ENCODE measurements at places on chromosomes 2 and 18.

GRCh38 chr2:189372688-189373257 lies 68.5 kb upstream of the WDR75 start:
- no peak for DNase-seq

- no peak for DNase-seq
Observed at GRCh38 chr2:65671670-65672242, 239.4 kb upstream of the SPRED2 start.

- DNase-seq: no peak
Observed at GRCh38 chr2:199443589-199444130, 14.1 kb downstream of the SATB2 start.

DNA sequence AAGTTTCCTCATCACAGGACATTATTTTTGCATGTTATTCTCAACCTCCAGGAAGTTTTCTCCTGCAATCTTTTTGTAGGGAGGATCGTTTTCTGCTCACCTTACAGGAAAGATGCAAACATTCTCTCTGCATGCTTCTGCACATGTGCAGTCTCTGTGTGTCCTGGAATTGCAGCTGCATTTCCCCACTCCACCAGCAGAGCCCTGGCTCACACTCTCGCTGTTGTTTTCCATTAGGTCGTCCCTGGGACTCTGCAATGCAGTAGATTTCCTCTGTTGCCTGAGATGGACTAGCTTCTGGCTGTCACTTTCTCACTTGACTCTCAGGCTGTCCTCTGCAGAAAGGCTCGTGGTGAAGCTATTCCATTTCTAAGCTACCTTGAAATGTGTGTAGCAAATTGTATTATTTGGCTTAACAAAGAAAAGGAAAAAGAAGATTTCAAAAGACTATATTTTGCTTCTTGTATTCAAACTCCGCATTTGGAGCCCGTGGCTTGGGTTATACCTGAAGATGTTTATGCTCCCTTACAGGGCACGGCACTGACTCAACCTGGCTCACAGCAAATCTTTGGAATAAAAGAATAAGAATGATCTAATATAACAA lies 346.7 kb downstream of the RAD51AP2 start:
- no peak for DNase-seq

GRCh38 chr2:226703514-226703913 lies 96.1 kb downstream of the IRS1 start:
- no peak for DNase-seq

DNA sequence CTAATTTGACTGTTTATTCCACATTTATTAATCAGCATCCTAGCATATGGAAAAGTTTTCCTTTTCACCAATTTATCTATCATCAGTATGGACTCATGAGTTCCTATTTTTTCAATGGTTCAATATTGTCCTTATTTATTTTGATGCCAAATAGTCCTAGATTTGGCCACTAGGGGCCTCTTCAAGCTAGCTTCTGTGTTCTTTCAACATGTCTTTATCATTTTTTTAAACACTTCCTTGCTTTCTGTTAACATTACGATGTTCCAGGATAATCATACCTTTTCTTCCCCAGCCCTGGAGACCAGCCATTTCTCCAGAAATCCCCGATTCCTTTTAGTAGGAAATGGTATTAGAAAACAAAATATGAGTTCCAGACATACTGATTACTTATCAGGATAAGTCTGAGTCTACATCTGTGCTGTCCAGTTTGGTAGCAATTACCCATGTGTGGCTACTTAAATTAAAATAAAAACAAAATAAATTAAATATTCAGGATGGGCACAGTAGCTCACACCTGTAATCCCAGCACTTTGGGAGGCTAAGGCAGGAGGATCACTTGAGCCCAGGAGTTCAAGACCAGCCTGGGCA lies 70.6 kb downstream of the RPE start:
- no peak for DNase-seq

GRCh38 chr2:218516614-218517013 lies 51.5 kb downstream of the USP37 start:
- DNase-seq: no peak

All from stimulated activated CD4-positive, alpha-beta T cell treated with anti-CD3 and anti-CD28 coated beads, Interleukin-12 subunit alpha, Interleukin-12 subunit beta, amount 100 ng/mL, for 24 hours (primary cell).